Neural progenitor cell (in vitro differentiated cells): ENCODE measurements at places on chromosomes 2 and 18.

GRCh38 chr2:9380702-9381628, 42.4 kb downstream of the ITGB1BP1 start:
- no peak overlapping the region for H3K4me3 ChIP-seq
- no peak overlapping the region for H3K27ac ChIP-seq
- DNase-seq, result no peak
- H3K27me3 ChIP-seq, result no peaks in the 10 kb centered on the region
- no peaks in the 10 kb centered on the region for H3K36me3 ChIP-seq

- no peak for DNase-seq
- no peaks in the 10 kb centered on the region for H3K36me3 ChIP-seq
- H3K4me3 ChIP-seq, result no peak overlapping the region
- no peak overlapping the region for H3K27ac ChIP-seq
- H3K27me3 ChIP-seq, result no peaks in the 10 kb centered on the region
These were observed 110.3 kb downstream of the SP3 start for GRCh38 chr2:173854840-173855239.

GRCh38 chr18:61995618-61996017, 102.8 kb upstream of the RNF152 start:
- H3K36me3 ChIP-seq, result no peaks in the 10 kb centered on the region
- H3K4me3 ChIP-seq, result no peak overlapping the region
- H3K27ac ChIP-seq, result no peak overlapping the region
- H3K27me3 ChIP-seq, result no peaks in the 10 kb centered on the region
- no peaks in the 10 kb centered on the region for H3K4me1 ChIP-seq
- DNase-seq, result no peak

DNA sequence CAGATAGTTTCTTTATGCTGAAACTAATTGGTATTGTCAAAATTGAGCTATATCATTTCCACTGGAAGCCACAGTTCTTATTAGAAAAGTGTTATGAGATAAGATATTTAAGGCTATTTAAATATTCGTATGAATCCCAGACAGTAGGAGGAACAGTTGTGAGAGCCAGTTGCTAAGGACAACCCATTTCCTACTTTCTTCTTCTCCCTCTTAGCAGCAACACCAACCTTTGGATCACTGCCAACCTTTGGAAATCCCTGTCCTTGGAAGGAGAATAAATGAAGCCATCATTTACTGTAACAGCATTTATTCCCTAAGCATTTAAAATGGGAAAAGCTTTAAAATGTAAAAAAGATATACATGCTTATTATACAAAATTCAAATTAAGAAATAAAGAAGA, 85.8 kb downstream of the PLCL1 start:
- H3K36me3 ChIP-seq, result no peaks in the 10 kb centered on the region
- no peaks in the 10 kb centered on the region for H3K27me3 ChIP-seq
- H3K4me1 ChIP-seq, result no peaks in the 10 kb centered on the region
- DNase-seq, result no peak

GRCh38 chr18:51195451-51196117, 1.9 kb downstream of the MEX3C start:
- peaks cover 35% of the 10 kb centered on the region for H3K4me1 ChIP-seq
- no peaks in the 10 kb centered on the region for H3K27me3 ChIP-seq
- peak; percentile 87 for DNase-seq
- no peaks in the 10 kb centered on the region for H3K36me3 ChIP-seq
- peak overlapping the region; percentile 60 for H3K27ac ChIP-seq

DNA sequence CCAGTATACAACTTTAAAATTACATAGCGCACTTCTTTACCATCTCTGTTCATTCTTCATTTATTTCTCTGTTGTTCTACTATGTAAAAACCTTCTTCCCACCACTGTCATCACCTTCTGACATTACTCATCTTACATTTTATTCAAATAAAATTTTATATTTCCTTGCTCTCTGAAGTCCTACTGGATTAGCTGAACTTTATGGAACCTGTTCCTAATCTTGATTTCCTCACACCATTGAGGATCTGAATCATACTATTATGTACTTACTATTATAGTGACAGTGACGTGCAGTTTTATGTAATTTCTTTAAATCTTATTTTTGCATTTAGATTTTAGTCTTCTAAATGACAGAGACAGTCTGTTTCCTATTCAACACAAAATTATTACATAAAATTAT, 98.3 kb downstream of the DYNAP start:
- no peaks in the 10 kb centered on the region for H3K4me1 ChIP-seq
- no peaks in the 10 kb centered on the region for H3K27me3 ChIP-seq
- DNase-seq, result no peak
- H3K27ac ChIP-seq, result no peak overlapping the region
- no peaks in the 10 kb centered on the region for H3K36me3 ChIP-seq
- no peak overlapping the region for H3K4me3 ChIP-seq
